ENCODE measurements at places on chromosomes 5 and 9. TPM values are rescaled to one million over a fixed set of nuclear protein-coding genes. Genes with fewer than 3 reads are reported as not detected.

The IL33 gene
- not detected for total RNA-seq

The EFCAB9 gene
- total RNA-seq, result not detected

The PCAT7 gene
- 2.0 TPM for total RNA-seq

The CDH18 gene
- total RNA-seq, result 5.3 TPM

The TOPORS gene
- total RNA-seq, result 21.8 TPM

The SGCD gene
- total RNA-seq, result 3.5 TPM

The ZMAT2 gene
- total RNA-seq, result 100 TPM

The PCDHA9 gene
- 0.07 TPM for total RNA-seq

The RLN2 gene
- not detected for total RNA-seq

The GHR gene
- 1.1 TPM for total RNA-seq

The WDR31 gene
- total RNA-seq, result 0.60 TPM

The BDP1 gene
- 26.0 TPM for total RNA-seq

The MYOT gene
- total RNA-seq, result not detected
